ENCODE measurements at places on chromosomes 2 and 18. TPM values are rescaled to one million over a fixed set of nuclear protein-coding genes. Genes with fewer than 3 reads are reported as not detected.

Gene ACTR2
- 179 TPM for total RNA-seq

Gene GATA6
- total RNA-seq = 11.9 TPM

Gene C1QL2
- total RNA-seq = not detected

DNA sequence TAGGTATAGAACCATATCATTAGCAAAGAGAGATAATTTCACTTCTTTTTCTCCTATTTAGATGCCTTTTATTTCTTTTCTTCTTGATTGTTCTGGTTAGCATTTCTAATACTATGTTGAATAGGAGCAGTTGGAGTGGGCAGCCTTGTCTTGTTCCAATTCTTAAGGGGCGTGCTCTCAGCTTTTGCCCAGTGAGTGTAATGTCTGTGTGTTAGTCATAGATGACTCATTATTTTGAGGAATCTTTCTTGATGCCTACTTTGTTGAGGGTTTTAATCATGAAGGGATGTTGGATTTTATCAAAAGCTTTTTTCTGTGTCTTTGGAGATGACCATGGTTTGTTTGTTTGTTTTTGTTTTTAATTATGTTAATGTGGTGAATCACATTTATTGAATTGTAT lies 1453.1 kb upstream of the SLC39A10 start:
- no peak for DNase-seq

Gene GAL3ST2
- not detected for total RNA-seq

DNA sequence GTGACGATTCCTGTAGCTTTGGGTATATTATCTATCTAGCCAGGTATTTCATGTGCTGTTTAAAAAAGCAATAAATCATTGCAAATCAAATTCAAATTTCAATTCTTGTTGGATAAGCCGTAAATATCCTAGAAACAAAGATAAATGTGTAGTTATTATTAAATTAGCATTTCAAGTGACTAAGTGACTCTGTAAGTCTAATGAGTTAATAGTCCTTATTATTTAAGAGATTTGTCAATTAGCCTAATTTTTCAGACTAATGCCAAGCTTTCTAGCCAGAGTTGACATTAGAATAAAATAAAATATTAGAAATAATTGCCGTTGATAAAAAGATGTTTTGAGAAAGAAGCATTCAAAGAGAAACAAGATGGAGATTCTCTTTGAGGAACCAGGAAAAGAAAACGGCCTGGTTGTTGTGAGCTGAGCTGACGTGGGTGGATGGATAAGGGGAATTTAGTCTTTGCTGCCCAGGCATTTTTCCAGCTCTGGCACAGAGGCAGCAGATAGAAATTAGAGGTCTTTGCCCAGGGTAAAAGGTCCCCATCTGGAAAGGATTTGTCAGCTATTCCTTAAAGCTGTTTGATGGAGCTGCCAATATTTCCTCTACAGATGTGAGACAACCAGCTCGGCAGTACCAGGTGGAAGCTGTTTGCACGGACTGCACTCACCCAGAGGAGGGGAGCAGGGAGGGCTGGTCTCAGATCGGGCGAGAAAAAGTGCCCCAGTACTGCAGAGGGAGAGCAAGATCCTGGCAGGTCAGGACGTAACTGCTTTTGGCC lies 117.3 kb upstream of the SEC11C start:
- DNase-seq = no peak

- no peak for DNase-seq
These were observed 107.9 kb upstream of the CDH20 start for GRCh38 chr18:61225336-61225735.

DNA sequence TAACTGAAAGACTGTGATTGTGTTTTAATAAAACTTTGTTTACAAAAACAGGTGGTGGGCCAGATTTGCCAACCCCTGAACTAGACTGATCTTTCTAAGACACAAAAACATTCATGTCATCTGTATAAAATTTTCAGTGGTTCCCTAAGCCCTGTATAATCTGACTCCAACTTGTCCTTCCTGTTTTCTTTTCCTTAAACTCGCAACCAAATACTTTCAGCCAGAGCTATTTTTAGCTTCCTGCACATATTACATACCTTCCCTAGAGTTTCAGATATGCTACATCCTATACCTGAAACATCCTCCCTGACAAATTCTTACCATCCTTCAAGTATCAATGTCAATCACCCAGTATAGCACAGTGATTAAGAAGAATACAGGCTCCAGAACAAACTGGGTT lies 4.8 kb downstream of the GCFC2 start:
- DNase-seq = no peak

Gene AGXT
- total RNA-seq = not detected

Gene HOXD9
- not detected for total RNA-seq

GRCh38 chr2:218963601-218964000 lies 4.1 kb downstream of the CDK5R2 start:
- DNase-seq = no peak

Gene MERTK
- total RNA-seq = 33.6 TPM

Gene ALPI
- total RNA-seq = not detected

DNA sequence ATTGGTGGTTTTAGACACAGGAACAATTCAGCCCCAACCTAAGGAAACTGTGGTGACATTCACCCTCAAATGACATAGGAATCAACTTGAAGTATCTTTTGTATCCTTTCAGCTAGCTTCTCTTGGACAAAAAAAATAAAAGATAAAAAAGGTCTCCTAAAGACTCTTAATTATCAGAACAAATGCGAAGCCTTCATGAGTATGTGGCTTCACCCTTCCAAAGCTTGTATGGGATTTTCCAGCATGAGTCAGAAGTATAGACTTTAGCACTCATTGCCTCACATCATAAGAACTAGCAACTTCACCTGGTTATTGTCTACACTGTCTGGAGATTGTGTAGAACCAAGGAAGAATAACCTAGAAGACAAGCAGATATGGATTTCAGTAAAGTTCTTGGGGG lies 135.4 kb downstream of the LAMA3 start:
- DNase-seq = no peak

DNA sequence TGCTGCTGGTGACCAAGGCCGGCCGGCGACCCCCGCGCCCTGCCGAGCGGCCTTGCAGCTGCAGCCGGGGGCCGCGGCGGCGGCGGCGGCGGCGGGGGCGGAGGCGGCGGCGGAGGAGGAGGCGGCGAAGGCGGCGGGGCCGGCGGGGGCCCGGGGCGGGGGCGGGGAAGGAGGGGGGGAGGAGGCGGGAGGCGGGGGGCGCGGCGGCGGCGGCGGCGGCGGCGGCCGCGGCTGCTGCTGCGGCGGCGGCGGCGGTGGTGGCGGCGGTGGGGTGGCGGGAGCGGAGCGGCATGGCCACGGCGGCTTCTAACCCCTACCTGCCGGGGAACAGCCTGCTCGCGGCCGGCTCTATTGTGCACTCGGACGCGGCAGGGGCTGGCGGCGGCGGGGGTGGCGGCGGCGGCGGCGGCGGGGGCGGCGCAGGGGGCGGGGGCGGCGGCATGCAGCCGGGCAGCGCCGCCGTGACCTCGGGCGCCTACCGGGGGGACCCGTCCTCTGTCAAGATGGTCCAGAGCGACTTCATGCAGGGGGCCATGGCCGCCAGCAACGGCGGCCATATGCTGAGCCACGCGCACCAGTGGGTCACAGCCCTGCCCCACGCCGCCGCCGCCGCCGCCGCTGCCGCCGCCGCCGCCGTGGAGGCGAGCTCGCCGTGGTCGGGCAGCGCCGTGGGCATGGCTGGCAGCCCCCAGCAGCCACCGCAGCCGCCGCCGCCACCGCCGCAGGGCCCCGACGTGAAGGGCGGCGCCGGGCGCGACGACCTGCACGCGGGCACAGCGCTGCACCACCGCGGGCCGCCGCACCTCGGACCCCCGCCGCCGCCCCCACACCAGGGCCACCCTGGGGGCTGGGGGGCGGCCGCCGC lies 1.5 kb downstream of the POU3F3 start:
- DNase-seq = no peak

Gene ACADL
- not detected for total RNA-seq

DNA sequence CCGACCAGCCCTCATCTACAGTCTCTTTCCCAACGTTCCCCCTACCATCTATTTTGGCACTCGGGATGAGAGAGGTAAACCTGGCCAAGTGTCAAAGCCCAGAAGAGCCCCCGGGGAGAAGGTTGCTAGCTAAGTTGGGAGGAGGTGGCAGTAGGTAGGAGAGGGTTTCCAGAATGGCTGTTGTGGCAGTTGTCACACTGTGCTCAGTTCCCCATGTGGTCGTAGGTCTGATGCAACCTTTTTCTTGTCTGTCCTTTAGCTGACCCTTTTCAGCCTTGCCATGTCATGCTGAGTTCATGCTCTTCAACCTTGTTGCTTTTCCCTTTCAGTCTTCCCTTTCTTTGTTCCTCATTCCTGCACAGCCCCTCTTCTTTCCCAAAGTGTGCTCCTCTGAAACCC lies 34.5 kb downstream of the TTLL4 start:
- no peak for DNase-seq

DNA sequence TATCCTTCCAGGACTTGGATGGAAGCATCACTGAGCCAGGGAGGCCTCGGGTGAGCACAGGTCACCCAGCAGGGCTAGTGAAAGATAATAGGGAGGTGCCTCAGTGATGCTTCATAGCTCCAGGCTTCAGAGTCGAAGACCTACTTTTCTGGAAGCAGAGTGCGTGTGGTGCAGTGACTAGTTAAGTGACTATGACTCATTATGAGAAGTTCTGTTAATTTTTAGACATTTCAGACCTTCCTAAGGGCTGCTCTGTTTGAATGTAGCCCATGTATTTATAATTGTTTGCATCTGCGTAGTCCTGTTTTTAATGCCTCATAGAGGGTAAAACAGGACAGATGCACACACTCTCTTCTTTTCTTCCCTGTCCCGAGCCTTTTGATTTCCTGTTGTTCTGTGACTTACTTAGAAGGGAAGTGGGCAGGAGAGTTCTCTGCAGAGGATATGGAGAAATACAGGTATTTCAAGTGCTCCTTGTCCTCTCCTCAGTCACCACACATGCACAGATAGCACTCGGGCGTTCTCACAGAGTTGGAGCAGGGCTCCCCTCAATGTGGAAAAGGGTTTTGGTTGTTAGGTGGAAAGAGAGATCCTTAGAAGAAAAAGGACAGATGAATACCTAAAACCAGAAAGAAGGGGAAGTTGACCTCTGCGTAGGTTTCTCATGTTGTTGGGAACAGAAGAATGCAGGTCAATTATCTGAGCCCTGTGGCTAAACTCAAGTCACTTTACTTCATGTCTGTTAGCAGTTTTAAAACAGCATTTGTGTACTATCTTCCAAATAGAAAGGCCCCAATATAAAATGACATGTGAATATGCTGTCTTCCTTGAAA lies 34.7 kb downstream of the RALB start:
- DNase-seq = no peak

DNA sequence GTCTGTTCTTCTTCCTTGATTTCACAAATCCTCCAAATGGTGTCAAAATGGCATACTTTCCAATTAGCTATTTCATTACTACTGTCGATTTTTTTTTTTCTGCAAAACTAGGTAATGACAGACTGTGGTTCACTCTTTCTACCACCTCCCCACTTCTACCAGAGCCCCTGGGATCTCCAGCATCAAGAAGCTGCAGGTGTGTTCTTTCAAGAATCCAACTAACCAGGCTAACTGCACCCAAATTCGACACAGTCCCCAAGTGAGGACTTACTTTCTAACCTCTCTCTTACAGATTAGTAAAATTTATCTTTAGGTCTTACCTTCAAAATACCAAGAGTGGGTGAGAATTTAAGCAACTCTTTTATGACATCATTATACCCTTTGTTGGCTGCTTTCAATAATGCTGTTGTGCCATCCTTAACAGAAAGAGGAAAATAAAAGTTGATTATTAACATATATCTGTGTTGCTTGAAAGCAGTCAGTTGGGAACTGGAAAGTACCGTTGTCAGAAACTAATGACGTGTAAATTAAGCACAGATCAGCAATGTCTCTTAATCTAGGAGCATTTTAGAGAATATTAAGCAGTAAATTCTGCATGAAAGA lies 31.2 kb upstream of the NPC1 start:
- no peak for DNase-seq

DNA sequence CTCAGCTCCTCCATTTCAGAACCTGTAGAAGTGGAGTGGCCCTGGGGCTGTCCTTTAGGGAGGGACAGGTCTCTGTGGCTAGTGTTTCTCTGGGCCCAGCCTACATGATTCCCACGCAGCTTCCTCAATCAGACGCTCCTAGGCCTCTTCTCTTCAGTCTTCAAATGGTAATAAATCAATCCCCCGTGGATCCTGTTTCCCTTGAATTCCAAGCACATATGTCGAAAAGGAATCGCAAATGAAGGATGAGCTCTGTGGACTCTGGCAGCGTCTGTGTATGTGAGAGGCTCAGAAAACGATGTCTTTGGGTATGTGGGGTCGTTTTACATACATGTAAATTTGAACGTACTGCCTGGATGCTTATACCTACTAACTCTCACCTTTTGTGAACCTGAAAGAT lies 98.5 kb upstream of the ST8SIA3 start:
- DNase-seq = no peak
